ENCODE measurements at places on chromosomes 11 and 22.

- no peak for DNase-seq
Observed at GRCh38 chr11:11972730-11973341, 35.6 kb downstream of the DKK3 start.

DNA sequence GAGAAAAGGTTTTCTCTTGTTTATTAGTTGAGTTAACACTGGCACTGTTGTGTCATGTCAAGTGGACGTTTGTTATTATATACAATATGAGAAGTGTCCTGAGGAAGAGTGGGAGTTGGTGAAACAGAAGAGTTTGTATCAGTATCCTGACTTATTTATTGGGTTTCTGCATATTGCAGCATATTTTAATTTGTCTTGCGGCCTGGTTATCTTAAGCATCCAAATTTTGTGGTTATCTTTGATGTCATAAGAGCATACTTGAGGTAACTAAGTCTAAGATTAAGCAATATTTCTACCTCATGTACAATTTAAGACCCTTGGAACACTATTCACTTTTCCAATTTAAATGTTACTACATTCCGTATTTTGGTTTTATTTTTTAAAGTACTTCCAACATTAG is 103.5 kb downstream of the DDX10 start:
- no peak for DNase-seq

GRCh38 chr11:133978794-133979193 is 22.0 kb upstream of the IGSF9B start:
- no peak for DNase-seq

DNA sequence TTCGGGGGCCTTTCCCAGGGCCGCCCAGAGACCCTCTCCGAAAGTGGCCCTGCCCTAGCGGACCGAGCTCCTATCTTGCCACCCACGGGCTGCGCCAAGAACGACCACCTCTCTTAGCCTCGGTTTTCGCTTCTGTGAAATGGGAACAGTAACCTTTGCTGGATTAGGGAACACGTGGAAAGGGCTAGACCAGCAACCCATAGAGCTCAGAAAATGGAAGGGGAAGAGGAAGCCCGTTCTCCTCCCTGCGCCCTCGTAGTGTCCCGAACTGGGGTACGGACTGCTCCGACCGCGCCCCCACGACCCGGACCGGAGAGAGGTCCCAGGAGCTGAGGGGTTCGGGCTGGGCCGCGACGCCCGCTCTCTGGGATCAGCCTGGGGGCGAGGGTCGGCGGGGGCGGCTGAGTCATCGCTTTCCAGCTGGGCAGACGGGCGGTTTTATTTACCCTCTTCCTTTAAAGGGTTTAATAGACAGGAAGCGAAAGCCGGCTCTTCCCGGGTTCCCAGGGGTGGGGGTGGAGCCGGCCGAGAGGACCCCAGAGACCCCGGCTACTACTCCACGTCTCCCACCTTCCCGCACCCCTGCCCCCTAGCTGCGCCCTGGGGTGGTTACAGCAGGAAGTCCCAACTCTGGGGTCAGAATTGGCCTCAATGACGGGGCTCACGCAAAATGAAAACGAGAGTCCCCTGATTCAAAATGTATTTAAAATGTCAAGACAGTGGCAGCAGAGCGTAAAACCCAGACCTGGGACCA is 907 bp upstream of the PHLDA2 start:
- DNase-seq: no peak

GRCh38 chr11:103959279-103959942 is 77.0 kb upstream of the DDI1 start:
- DNase-seq: no peak

DNA sequence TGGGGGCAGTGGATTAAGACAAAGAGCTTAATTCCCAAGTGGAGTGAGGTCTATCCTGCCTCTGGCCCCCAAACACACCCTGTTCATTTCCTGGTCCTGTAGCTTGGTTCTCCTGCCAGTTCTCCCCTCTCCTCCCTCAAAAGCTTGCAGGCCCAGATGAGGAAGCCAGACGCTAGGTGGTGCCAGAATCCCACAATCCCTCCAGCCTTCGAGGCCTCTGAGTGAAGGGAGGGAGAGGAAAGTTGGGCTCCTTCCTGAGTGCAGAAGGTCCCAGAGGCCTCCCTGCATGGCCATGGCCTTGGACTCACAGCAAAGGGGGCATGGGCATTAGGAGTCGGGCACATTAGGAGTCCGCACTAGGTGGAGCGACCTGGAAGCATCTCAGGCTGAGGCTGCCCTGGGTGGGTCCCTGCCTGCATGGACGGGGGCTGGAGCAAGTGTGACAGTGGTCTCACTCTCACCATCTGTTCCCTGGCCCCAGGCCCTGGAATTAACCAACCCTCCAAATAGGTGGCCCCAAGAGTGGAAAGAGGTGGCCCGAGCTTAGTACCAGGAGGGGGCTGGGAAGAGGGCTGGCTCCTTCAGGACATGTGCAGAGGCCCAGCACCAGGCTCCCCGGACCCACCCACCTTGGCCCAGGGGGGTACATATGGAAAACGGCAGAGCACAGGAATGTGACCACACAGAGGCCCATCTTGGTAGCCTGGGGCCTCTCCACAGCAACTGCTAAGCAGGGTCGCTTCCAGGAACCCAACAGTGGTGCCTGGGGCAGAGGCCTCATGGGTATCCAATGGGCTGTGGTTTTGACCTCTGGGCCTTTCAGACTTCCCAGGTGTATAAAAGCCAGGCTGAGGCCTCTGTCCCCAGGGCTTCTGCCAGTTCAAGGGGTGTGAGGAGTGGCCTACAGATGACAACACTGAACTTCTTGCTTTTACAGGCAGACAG is 5.2 kb downstream of the FXYD2 start:
- DNase-seq: no peak

DNA sequence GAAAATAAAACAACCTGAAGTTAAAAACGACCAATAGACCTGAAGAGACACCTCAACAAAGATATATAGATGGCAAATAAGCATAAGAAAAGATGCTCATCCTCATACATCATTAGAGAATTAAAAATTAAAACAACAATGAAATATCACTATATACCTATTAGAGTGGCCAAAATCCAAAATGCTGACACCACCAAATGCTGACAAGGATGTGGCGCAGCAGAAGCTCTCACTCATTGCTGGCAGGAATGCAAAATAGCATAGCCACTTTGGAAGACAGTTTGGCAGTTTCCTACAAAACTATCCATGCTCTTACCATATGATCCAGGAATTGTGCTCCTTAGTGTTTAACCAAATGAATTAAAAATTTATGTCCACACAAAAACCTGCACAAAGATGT is 55.0 kb upstream of the APOA1 start:
- no peak for DNase-seq

- DNase-seq: no peak
Observed at GRCh38 chr11:117906710-117907109, 22.5 kb downstream of the TMPRSS13 start.

DNA sequence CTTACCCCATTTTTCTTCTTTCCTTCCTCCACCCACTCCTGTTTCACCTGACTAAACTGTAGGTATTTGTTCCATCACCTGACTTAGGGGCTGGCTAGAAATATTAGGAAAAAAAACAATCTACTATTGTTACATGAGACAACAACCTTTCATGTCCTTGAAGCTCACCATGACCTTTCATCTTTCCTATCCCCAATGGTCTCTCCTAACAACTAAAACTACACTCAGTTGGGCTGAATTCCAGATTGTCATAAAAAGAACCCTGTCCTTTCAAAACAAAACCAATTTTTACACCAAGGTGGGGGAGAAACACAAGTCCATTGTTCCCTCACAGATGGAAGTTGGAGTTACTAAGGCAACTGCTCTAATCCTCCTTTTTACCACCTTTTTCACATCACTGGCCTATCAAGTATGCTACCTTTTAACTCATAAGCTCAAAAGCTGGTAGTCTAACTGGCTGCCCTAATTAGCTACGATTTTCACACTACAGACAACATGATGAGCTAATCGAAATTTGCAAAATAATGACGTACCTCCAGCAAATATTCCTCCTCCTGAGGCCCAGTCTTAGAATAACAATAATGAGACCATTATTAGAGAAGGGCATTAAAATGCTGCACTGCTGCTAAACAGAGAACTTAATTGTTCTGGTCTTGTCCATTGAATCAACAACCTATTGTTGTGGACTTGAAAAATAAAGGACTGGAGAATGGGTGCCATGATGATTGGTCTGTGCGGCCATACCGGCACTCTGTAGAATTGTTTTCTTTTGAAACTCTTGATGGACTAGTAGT is 46.5 kb upstream of the SOX6 start:
- DNase-seq: no peak

- no peak for DNase-seq
Observed at GRCh38 chr11:134252346-134253187, 585 bp downstream of the THYN1 start.

DNA sequence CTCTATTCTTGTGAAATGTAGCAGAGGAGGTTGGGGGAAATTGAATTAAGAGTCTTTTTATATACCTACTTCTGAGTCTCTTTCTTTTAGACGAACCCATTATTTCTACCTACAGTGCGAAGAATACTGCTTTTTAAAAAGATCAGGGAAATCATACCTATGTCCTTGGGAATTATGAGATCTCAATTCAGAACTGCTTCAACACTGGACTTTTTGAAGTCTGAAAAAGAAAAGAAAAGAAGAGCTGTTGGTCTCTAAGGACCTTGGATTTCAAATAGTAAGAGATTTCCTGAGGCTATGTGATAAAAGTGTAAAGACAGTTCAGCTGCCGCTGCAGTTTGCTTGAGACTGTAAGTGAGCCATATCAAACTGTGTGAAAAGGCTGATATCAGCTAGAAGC is 3.7 kb upstream of the OR5B21 start:
- DNase-seq: no peak

DNA sequence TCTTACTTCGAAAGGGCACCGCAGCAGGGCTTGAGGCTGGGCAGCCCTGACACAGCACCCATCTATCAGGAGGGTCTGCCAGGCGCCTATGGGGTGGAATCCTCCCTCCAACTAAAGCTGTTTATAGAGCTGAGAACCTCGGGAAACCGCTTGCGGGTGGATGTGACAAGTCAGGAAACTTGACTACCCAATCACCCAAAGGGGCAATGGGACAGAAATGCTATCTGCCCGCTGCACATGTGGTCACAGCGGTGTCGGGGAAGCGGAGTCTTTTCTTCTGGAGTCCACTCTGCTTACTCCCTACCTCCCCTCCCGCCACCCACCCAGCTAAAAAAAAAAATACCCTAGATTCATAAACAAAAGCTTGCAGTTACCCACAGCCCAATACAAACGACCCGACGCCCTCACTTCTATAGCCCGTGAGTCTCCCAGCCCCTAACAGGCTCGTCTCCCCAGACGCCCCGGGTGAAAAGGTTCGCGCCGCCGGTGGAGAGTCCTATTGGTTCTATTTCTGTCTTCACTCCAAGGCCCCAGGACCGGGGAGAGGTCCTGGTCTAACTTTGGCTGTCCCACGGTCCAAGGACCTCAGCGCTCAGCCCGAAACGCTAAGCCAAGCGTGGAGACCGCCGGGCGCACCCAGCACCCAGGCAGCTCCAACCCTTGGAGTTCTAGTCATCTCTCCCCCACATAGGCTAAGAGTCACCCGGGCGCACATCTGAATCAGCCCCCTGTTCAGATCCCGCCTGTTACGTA is 1.4 kb downstream of the TRPC6 start:
- no peak for DNase-seq

- DNase-seq: no peak
Observed at GRCh38 chr11:80627364-80627763, 1186.5 kb upstream of the TENM4 start.

- DNase-seq: no peak
Observed at GRCh38 chr11:117230286-117230961, 1.4 kb downstream of the PCSK7 start.

GRCh38 chr11:17443000-17443399 is 33.6 kb downstream of the ABCC8 start:
- DNase-seq: no peak

GRCh38 chr22:47620391-47620790 is 857.9 kb downstream of the TBC1D22A start:
- no peak for DNase-seq
